ENCODE measurements at places on chromosomes 1 and 21.

DNA sequence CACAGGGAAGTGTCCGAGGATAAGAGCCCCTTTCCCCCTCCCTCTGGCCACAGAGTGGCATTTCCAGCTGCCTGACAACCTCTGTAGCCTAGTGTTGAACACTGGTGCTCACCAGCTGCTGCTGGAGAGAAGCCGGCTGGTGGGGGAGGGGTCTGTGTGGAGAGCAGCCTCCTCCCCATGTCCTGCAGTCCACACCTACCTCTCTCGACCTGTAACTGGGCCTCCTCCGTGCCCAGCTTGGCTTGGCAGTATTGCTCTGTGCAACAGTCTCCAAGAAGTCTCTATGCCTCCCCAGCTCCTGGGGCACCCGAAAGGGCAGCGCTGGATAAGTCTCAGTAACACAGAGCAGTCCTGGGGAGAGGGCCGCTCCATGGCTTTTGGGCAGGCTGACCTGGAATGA lies 17.0 kb downstream of the PAPPA2 start:
- no peak for DNase-seq

GRCh38 chr1:54153535-54154439 lies 987 bp upstream of the CDCP2 start:
- DNase-seq: peak; percentile 31

DNA sequence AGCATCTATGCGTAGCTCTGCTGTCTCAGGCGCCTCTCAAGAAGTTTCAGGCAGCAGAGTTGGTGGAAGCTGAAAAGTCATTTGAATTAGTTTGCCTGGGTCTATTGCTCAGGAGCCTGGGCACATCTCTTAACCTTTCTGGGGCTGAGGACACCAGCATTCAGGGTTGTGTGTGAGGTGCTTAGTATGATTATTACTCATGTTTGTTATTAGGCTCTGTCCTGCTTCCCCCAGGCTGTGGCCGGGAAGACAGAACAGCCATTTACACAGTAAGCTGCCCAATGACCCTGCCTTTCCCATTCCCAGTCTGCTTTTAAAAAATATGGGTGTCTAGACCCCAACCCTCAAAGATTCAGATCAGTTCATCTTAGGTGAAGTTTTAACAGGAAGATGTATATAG lies 53.9 kb upstream of the CACNA1E start:
- DNase-seq: no peak

GRCh38 chr1:97764991-97765390 lies 155.8 kb downstream of the DPYD start:
- DNase-seq: no peak

GRCh38 chr1:169245706-169246105 lies 121.9 kb downstream of the NME7 start:
- no peak for DNase-seq

- DNase-seq: no peak
These were observed 299.7 kb upstream of the KAZN start for GRCh38 chr1:14298806-14299205.

DNA sequence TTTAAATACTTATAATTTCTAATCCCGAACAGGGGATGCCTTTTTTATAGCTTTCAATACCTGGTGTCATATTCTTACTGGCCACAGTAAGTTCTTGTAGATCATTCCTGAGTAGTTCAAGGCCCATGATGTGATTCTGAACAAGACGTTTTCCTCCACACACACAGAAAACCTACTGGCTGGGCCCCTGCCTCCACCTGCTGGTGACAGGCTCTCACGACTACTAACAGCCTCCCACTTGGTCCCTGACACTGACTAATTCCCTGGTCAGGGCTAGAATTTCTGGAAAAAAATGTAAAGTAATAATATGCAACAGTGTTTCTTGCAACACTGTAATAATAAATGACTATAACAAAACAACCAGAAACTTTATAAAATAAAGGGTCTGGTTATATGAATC lies 50.4 kb upstream of the RIPK4 start:
- no peak for DNase-seq
